RPMI7951 (cell line): ENCODE measurements at places on chromosomes 6 and 20. TPM values are rescaled to one million over a fixed set of nuclear protein-coding genes. Genes with fewer than 3 reads are reported as not detected.

The TMEM244 gene
- 2.5 and 4.2 TPM in 2 replicates for total RNA-seq

The KHDC1 gene
- 0.60 and 2.1 TPM in 2 replicates for total RNA-seq

The PKIB gene
- total RNA-seq, result 0.72 TPM in 1 of 2 replicates, not detected in the other

- DNase-seq, result no peak
Observed at GRCh38 chr20:61855286-61855685, 210.4 kb downstream of the TAF4 start.

GRCh38 chr6:94213226-94213625, 793.9 kb upstream of the EPHA7 start:
- DNase-seq, result no peak

DNA sequence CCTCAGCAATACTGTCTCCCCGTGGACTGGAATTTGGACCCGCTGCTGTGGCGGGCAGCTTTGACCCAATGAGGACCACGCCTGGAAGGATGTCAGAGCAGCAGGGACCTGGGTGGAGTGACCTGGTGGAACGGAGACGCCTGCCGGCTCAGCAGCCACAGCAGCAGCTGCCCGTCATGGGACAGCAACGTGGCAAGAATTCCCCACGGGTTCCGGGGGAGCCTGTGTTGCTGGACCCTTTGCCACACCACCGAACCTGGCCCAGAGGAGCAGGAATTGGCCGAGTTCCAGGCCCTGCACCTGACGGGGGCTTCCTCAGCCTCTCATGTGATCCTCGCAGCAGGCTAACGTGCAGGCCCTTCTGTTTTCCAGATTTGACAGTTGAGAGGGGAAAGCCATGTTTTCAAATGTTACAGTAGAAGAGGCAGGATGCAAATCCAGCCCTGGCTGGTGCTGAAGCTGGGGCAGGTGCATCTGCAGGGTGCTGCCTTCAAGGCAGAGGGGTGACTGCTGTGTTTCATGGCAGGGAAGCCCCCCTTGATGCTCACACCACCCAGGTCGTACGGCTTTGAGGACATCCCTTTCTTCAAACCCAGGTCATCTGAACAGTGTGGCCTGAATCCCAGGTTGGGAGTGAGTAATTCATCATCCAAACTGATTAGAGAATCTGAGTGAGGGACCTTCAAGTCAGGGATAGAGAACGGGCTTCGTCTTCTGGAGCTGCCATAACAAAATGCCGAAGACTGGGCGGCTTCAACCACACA, 93.4 kb downstream of the THBS2 start:
- DNase-seq, result no peak

DNA sequence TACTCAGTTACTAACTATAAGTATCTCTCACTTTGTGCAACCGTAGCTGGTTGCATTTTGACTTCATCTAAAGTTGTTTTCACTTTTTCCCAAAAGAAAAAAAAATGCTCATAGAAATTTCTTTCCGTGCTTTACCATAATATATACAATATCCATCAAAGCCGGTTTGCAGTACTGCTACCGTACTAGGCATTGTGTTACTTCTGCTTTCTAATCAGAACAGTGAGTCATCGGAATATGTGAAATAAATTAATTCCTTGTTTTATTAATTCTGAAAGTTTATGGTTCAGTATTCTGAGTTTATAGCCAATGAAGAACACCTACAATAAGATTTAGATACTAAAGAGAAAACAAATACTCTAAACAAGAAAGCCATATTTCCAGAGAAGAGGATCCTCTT, 72.5 kb downstream of the TNFRSF21 start:
- no peak for DNase-seq

GRCh38 chr6:89888871-89889270, 5.4 kb upstream of the GJA10 start:
- DNase-seq, result no peak

DNA sequence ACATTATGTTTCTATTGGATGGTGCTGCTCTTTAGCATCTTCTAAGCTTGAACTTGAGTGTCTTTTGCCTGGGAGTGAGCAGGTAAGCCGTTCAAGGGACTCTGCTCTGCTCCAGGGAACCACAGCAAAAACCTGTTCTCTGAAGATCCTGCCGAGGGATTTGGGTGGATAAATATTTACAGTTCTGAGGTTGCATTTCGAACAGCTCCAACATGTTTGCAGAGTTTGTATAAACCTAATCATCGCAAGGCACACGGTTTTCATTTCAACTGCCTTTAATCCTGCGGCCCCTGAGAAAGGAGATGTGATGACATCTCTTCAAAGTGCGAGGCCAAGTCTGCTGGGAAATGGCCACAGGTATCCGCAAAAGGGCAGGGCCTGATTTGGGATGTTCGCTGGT, 293.4 kb downstream of the TFAP2C start:
- DNase-seq, result no peak
